Stimulated activated CD8-positive, alpha-beta memory T cell treated with anti-CD3 and anti-CD28 coated beads, Interleukin-4, amount 100 ng/mL, for 1 hour (primary cell): ENCODE measurements at places on chromosomes 2 and 18.

DNA sequence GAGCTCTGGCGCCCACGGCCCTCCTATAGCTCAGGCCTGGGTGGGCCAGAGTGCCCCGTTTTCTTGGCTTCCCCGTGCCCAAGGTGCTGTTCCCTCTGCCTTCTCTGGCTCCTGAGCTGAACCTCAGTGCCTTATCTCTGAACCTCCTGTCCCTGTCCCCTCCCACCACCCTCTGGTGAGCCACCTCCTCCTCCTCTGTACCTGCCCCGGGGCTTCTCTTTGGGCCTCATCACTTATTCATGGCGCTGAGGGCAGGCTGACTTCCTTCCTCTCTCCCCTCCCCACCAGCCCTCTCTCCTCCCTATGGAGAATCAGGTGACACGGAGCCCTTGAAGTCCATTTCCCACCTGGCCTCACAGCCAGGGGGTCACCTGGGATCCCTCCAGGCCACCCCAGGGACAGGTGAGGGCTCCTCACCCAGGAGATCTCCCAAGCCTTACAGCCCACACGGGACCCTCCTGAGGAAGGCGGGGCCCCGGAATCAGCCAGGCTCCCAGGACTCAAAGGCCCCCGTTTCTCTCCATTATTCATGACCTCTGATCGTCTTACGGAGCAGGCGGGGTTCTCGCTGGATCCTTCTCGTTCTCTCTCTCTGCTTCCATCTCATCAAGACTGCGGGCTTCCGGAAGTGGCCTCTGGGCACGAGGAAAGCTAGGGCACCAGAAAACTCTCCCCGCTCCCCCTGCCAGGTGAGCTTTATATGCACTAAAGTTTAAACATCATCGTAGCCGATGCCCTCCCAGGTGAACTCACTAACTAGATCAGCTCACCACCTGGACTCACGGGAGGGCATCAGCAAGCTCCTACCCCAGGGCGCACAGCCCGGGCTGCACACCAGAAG, at the start of gene LOXHD1:
TSS of gene LOXHD1 (minus strand) at position 106 of the 841 bp plus-strand sequence. CDS start 187 bp downstream, outside the sequence.
- no peak for DNase-seq

DNA sequence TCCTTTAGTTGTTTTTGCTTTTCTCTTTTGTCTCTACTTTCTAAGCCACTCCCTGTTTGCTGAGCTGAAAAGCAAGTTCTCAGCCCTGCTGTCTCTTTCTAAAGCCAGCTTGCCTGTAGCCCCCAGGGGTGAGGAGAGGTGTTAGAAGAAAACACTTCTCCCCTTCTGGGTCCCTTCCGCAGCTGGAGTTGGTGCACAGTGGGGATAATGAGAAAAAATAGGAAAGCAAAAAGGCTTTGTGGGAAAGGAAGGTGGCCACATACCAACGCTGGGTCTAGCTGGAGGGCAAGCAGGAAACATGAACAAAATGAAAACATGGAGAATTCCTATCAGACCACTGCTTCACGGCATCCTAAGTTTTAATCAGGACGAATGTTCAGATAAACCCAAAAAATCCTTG, 15.5 kb upstream of the SLC20A1 start:
- DNase-seq, result no peak

DNA sequence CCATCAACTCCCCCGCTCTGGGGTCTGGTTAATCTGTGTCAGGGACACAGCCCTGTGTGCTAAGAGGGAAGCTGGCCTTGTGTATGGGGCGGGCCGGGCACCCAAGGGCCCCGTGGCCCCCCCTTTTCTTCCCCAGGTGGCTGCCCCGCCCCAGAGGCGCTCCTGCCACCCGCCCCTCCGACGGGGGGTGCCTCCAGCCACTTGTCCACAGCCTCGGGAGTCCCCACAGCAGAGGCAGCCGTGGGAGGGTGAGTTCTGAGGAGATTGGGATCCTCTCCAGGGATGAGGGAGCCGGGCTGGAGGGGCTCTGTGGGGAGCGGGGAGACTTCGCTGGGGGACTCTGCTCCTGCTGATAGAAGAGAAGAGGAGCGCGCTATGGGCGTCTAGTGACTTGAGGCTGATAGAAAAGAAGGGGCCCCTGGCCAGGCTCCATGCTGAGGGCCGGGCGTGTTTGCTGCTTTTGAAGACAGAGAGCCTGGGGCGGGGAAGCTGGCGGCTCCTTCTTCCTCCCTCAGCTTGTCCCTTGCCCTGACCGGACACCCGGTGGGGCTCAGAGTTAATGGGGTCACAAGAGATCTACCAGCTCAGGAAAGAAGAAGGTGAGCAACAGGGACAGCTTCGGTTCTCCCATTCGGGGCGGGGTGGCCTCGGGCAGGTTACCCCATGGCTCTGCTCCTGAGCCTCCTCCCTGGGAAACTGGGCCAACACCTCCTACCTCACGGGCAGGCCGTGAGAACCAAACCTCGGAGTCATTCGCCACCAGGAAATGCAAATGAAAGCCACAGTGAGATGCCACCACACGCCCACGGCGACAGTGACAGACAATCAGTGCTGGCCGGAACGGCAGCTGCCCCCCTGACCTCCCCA, 89.4 kb upstream of the TAF1B start:
- DNase-seq, result no peak

DNA sequence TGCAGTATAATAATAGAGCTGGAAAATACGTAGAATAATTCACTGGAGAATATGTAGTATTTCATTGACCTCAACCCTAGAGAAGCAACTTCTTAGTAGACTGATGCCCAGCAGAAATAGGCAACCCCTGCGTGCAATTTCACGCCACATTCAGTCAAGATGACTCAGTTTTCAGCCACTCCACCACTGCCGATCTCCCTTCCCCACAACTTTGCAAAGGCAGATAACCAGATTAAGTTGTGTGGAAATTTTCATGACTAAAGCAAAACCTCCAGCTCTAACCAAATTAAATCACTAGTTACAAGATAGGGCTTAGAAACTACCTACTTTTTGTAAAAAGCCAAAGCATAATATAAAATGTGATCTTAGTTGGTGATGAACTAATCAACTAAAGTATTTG, 63.3 kb upstream of the STK17B start:
- DNase-seq, result no peak

DNA sequence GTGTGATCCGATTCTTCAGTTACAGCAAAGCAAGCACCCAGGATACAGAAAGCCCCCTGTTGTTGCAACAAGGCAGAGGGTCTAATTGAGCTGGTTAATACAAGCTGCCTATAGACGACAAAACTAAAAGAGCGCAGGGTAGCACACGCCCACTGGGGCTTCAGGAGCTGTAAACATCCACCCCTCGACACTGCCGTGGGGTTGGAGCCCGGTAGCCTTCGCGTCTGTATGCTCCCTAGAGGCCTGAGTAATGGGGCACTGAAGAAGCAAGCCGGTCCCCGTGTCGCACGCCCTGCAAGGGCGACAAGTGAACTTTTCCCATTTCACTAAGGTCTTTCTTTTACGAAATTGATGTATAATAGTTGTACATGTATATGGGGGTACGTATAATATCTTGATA, 24.7 kb upstream of the CHRNA1 start:
- no peak for DNase-seq

DNA sequence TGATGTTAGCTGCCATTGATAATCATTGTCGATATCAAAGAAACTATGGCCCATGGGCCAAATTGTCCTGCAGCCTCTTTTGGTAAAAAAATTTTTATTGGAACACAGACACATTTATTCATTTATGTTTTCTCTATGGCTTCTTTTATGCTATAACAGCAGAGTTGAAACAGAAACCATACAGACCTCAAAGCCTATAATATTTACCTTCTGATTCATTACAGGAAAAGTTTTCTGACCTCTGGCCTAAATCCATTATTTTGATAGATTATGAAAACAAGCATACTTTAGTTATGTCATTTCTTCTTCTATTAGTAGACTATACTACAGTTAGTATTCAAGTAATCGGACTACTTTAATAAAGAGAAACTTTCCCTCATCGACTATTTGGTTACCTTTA, 349.7 kb upstream of the GALNT5 start:
- no peak for DNase-seq

DNA sequence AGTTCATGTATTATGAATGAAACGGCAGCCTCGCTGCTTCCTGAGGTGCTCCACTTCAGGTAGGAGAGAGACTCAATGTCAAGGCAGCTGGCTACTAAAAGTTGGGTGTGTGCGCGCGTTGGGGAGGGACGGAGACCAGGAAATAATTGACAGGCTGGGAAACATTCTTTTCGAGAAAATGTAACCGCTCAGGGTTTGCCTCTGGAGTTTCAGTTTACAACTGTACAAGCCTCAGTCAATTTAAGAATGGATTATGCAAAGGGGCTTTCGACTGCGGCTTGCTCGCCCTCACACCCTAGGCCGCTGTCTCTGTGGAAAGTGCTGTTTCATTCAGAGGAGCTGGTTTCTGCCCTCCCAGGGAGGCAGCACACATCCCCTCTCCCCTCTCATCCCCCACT, 4.4 kb upstream of the SPRED2 start:
- no peak for DNase-seq

DNA sequence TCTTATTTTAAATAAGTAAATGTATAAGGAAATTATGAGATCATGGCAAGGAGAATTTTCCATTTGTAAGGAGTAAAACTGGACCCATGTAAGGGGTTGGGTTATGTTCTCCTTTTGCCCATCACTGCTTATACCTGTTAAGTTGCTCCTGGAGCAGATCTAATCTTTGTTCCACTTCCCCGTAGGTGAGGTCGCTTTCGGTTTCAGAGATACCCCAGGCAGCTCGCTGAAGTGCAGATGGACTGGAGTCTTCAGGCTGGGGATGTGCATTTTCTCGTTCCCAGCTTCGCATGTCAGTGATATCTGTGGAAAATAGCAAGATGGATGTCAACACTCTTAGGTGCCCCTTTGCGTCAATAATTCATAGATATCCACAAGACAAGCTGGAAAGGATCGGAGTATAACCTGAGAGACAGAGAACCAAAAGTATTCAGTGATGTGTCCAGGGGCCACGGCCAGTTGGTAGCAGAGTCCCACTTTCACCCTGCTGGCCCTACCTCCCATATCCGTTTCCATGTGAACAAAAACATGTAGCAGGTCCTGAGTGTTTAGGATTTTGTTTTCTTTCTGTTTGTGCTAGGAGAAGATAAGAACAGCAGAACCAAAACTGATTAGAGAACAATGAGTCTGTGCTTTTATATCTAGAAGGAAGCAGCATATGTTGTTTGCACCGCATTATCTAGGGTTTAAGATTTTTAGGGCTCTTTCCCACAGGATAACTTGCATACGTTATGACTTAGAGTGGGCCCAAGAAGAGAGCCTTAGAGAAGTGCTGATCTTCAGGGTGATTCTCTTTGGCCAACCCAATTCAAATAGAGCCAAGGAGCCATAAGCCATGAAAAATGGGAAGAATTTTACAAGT, 36.0 kb downstream of the GCA start:
- DNase-seq, result no peak

DNA sequence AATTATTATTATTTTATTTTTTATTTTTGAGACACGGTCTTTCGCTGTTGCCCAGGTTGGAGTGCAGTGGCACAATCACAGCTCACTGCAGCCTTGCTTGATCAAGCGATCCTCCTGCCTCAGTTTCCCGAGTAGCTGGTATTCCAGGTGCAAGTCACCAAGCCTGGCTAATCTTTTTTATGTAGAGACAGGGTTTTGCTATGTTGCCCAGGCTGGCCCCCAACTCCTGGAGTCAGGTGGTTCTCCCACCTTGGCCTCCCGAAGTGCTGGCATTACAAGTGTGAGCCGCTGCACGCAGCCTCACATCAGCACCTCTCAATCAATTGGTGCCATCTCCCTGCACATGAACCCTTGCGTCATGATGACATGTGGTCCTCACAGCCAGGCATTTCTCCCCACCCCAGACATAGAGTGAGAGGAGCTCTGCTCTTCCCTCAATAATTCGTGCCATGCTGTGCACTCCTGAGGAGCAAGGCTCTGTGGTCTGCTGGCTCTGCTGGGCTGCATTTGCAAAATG, 5.9 kb downstream of the INPP5D start:
- no peak for DNase-seq

DNA sequence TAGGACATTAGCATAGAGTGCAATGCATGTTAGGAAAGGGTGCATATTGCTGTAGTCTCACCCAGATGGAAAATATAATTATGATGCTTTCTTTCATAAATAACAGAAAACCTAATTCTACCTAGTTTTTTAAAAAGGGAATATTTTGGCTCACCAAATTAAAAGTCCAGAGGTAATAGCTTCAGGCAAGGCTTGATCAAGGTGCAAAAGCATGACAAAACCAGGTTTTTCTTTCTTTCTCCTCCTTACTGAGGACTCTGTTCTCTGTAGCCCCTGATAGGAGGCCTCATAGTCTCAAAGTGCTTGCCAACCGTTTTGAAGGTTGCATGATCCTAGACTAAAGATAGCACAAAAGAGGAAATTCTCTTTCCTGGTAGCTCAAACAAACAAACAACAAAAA, 349.9 kb downstream of the CTNNA2 start:
- DNase-seq, result no peak
